ENCODE measurements at places on chromosomes 2 and 18.
A peak's percentile ranks its signal among the peaks of the same experiment; 100 is the strongest.

DNA sequence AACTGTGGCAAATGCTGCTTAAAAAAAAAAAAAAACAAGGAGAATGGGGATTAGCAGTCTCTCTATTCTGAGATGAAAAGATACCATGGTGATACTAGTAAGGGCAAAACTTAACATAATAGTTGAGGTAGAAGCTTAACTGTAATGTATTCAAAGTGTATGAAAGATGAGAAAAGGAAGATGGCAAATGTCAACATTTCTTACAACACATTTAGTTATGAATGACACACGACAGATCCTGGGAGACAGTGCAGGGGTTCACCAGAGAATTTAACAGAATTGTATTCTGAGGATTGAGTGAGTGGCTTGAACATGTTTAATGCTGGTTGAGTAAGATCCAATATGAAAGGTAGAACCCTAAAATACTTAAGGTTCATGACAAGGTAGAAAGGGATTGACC lies 52.7 kb downstream of the CUL3 start:
- no peak for DNase-seq

GRCh38 chr2:208147008-208147407 lies 1.1 kb upstream of the CRYGB start:
- no peak for DNase-seq

DNA sequence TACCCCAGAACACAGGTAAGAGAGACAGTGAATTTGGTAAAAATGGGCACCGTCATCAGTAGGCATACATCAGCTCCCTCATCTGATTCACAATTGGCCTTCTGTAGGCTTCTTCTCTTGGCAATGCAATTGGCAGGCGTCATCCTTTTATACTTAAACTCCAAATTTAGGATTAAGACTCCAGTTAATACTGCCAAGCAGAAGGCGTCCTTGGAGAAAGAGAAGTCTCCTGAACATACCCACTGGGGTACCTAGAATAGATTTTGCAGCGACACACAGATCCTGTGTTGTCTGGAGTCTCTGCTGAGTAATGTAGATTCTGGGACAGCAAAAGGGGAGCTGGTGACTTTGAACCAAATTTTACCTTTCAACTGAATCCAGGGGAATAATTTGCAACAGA lies 592 bp upstream of the METAP1D start:
- DNase-seq = no peak

DNA sequence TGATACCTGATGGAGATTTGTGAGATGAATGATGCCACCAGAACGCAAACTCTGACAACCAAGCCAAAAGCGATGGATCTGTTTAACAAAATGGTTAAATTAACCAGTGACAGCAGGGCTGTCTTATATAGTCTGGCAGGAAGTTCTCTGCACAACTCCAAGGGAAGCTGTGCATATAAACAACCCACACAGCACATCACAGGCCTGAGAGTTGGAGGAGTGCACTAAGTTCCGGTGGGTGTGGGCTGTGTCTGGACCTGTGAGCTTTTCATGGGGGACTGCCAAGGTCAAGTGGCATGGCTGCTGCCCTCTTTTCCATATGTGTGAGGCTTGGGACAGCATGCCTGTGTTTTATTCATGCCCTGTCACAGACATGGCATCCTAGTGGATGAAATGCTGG lies 414.6 kb upstream of the TRIB2 start:
- DNase-seq = no peak

DNA sequence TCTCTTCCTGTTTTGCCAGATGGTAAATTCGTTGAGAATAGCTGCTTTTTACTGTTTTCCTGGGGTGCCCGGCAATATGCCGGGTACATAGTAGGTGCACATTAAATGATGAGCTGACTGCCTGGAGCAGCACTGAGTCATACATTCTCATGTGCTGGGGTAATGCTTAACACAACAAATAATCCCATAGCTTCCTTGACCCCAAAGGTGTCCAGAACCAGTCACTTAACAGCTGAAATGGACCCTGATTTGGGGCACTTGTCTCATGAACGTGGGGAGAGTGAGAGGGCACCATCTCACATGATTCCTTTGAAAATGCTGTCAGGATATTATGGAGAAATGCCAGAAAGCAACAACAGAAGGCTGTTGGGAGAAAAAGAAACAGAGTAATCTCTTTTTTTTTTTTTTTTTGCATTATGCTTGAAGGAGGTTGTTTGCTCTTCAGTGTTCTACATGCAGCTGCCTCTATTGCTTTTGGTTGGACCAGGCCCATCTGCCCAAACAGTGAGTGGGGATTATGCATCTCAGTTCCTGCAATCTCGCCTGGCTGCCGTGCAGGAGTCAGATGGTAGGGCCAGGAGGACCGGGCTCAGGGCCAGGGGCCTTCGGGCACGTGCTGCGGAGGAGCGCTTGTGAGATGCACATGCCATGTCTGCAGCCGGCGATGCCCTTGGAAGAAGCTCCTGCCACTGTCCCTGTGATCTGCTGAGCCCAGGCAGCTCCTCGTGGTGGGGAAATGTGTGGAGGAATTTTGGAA lies 162.1 kb downstream of the SH3RF3 start:
- DNase-seq = no peak

GRCh38 chr2:24111407-24111901 lies 11.7 kb downstream of the PFN4 start:
- DNase-seq = no peak

DNA sequence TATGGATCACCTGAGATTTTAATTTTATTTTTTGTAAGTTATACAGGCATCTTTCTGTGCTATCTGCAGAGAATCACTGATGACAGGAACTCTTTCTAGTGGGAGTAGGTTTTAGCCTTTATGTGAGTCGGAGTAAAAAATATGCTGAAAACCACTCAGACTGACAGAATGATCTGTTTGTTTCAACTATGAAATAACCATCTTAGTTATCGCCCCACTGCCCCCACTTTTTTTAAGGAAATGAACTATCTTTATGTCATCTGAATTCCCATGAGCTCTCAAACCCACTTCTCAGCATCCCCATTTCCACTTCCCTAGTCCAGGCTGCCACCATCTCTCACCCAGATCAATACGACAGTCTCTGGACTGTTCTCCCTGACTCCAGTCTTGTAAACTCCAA lies 38.9 kb downstream of the MRPL33 start:
- DNase-seq = no peak

GRCh38 chr2:159044804-159045286 lies 76.4 kb downstream of the TANC1 start:
- DNase-seq = no peak

DNA sequence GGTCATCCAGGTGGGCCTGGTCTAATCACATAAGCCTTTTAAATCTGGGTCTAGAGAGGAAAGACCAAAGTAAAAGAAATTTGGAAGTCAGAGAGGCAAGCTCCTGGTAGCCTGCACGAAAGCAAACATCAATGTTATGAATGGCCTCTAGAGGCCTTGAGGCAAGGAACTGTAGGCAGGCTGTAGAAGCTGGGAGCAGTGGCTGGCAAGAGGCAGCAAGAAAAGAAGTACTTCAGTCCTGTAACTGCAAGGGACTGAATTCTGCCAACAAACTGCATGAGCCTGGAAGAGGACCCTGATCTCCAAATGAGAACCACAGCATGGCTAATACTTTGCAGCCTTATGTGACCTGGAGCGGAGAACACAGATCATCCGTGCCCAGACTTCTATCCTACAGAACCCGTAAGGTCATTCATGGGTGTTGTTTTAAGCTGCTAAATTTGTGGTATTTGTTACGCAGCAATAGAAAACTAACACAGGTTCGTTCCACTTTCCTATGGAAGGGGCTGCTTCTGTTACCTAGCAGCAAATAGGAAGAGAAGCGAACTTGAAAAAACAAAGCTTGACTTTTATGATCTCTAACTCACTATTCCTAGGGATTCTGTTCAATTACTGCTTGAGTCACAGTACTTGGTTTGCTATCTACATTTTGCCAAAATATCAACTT lies 1.2 kb downstream of the IMMT start:
- no peak for DNase-seq

DNA sequence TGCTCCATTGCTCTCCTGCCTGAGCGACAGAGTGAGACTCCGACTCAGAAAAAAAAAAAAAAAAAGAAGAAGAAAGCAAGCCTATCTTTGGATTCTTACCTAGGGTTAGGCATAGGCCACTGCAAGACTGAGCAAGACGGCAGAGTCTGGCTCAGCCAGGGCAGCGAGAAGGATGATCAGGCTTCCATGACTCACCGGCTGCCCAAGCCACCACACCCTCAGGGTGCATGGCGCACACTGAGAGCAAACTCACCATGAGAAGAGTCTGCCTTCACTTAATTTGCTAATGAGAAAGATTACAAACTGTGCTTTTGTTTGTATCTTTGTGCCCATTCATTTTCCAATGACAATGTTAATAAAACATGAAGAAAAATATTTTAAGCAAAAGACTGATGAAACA lies 8.2 kb downstream of the FAM110C start:
- DNase-seq = no peak

DNA sequence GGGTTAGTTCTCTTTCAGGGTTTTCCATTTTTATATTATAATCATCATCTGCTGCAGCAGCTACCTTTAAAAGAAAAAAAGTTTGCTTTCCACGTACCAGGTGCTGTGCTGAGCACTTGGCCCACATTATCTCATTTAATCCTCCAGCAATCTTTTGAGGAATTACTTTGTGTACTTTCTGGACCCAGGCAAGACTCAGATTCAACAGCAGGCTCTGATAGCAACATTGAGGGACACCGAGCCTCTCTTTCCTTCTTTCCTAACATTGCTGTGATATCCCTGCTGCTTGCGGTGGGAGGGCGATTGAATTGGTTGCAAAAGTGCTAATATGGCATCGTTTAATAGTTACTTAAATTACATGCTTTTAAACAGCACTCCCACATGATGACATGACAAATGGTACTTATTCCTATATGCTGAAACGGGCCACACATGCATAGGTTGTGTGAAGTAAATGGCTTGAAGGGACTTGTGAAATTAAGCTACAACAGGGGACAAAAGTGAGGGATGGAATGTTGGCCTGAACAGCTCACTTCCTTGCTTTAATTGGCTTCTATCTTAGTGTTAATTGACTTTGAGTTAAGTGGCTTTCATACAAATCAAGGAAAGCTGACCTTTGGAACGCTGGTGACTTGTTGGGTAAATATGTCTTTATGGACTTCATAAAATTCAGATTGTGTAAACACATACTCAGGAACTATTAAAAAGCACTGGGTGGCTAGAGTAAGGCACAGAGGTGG lies 21.2 kb downstream of the SPRED2 start:
- no peak for DNase-seq

DNA sequence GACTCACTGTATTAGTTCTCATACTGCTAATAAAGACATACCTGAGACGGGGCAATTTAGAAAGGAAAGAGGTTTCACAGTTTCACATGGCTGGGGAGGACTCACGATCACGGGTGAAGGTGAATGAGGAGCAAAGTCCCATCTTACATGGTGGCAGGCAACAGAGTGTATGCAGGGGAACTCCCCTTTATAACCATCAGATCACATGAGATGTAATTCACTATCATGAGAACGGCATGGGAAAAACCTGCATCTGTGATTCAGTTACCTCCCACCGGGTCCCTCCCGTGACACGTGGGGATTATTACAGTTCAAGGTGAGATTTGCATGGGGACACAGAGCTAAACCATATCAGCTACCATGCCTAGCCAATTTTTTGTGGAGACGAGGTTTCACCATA lies 168.2 kb downstream of the NEDD4L start:
- no peak for DNase-seq

DNA sequence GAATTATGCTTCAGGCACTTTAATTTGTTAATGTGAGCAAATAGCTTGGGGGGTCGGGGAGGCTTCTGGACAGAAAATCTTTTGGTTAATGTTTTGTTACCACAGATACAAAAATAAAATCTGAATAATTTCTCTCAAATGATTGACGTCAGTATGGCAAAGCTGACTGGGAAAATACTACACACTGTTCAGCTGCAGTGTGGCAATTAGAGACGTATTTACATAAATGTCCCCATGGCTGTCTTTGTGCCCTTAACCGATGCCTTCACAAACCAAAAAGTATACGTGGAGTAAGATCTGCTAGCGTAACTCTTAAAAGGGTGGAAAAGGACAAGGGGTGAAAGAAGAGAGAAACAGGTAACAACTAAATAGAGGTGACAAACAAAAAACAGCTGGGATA lies 83.4 kb downstream of the ACTR2 start:
- no peak for DNase-seq

DNA sequence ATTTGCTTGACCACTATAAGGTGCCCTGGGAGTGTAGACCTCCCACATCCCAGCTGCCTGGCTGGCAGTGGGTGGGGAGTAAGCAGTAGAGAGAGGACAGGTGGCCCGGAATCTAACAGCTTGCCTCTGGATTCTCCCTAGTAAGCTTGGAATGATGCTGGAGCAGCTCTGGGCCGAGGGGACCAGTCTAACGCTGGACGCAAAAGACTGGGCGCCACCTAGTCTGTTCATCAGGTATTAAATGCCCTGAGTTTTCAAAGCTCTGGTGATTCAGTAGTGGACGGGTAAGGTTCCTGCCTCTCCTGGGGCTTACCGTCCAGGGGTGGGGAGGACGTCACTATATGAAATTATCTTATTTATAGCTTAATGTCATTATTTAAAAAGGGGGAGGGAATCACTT lies 648 bp upstream of the LYPD6B start:
- peak; percentile 60 for DNase-seq

GRCh38 chr2:53021292-53021691 lies 746.3 kb upstream of the CHAC2 start:
- no peak for DNase-seq

DNA sequence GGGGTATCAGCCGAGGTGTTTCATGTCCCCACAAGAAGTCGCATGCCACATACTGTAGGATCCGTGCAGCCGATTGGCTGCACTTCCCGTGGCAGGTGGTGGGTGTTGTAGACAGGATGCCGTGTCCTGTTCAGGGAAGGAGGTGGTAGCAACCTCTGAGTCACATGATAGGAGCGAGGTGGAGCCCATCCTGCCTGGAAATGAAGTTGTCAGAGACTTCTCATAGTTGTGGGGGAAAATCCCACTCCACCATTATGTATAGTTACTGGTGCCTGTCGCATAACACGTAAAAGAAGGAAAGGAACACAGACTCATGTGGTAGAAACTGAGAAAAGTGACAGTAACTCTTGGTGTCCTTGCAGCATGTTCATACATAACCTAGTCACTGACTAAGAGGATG lies 91.4 kb upstream of the IL1R2 start:
- no peak for DNase-seq

GRCh38 chr2:135149251-135149650 lies 97.2 kb downstream of the RAB3GAP1 start:
- no peak for DNase-seq

- no peak for DNase-seq
These were observed 2.0 kb upstream of the SETBP1 start for GRCh38 chr18:44678725-44679055.

GRCh38 chr2:170895023-170895757 lies 33.9 kb upstream of the GORASP2 start:
- no peak for DNase-seq

GRCh38 chr2:169077674-169078240 lies 8.4 kb downstream of the DHRS9 start:
- no peak for DNase-seq

DNA sequence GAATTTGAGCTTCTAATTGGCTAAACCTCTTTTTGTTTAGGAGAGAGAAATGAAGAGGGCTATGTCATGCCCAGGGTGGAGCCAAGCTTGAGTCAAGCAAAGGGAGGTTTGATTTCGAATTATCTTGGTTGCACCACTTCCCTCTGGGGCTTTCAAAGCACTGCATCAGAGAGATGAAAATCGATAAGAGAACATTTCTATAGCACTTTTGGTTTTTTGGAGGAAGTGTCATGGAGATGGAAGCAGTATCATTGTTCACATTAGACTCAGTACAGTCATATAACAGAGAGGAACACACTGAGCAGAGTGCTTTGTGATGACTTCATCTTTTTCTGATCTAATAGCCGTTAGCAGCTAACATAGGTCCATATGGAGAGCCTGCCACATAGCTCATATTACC lies 120.3 kb upstream of the UXS1 start:
- no peak for DNase-seq
